ENCODE measurements at places on chromosomes 3 and 15. TPM values are rescaled to one million over a fixed set of nuclear protein-coding genes. Genes with fewer than 3 reads are reported as not detected.

- DNase-seq, result no peak
Measured at GRCh38 chr15:38325648-38325990, 73.0 kb downstream of the SPRED1 start.

DNA sequence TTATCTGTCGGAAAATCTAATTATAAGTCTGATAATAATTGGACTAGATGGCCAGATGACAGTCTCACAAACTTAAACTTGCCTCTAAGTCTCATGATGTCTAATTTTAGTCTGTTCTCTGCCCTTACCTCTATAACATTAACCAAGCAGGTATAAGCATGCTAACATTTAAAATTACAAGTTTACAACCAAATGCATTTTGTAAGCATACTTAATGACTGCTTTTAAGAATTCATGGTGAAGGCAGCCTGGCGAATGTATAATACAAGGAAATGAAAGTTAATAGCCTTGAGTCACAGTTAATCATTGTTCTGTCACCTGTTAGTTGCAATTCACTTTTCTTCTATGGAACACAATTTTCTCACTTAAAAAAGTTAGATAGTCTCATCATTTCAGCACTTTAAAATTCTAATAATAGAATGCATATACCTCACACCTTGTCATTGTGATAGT, 16.5 kb downstream of the BCHE start:
- no peak for DNase-seq

DNA sequence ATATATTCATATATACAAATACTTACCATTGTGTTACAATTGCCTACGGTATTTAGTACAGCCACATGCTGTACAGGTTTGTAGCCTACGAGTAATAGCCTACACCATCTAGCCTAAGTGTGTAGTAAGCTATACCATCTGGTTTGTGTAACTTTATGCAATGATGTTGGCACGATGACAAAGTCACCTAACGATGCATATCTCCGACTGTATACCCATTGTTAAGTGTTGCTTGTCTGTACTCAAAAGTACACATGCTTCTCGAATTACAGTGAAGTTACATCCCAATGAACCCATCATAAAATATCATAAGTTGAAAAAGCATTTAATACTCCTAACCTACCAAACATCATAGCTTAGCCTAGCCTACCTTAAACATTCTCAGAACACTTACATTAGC, 327.1 kb downstream of the KBTBD8 start:
- no peak for DNase-seq

EIF4G1 gene
- 245 TPM for total RNA-seq

HTR3E gene
- 0.50 TPM for total RNA-seq

CSPG5 gene
- total RNA-seq, result 0.47 TPM

Measured in left colon (tissue), 2 donors.